ENCODE measurements at places on chromosomes 3 and 15.

- DNase-seq = no peak
Measured at GRCh38 chr3:196966526-196967401, 1.9 kb downstream of the PIGZ start.

DNA sequence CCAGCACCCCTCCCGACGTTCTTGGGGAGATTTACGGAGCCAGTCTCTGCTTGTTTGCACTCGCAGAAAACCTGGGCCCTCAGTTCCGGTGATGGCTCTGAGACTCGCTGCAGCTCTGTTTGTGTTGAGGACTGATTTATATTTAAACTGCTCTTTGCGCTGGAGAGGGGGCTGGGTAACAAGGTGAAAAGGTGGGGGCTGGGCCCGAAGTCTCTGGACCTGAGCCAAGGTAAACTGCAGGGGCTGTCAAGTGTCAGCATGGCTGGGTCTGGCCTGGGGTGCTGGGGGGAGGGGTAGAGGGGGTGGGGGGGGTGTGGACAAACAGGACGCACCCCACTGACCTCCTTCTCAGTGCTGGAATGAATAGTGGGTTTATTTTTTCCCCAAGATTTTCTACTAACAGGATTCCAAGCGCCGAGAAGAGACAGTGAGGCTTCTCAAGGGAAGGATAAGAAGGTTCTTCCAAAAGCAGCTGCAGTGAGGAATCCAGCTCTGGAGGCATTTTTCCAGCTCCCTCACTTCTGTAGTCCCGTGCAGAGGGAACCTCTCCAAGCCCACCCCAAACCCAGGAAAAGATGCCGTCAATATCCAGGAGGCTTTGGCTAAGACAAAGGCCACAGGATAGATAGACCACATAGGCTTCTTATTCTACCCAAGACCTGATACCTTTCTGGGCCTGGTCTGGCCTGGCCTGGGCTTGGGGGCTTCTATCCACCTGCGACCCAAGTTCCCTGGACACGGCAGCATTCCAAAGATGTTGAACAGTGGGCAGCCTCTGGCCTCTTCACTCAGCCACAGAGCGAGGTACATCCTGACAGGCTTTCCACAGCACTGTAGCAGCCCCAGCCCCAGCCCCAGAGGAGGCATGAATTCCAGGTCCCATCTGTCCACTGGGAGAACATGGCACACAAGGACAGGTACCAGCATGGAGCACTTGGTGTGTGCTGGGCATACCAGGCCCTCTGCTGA is 938 bp upstream of the SLCO2A1 start:
- no peak for DNase-seq

DNA sequence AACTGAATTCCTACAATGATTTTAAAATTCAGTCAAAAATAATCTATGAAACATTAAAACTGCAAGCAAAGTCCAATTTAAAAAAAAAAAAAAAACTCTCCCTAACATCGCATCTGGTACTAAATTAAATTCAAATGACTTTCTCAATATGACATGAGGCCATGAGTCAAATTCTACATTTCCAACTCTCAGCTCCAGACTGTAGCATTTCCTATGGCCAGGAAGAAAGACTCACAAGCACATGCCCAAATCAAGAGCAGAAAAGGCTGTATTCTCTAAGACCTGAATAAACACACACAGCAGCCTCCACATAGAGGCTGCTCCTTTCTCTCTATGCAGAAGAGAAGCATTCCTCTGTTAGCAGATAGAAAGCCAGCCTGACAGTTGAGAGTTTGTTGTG is 729.2 kb downstream of the ROBO1 start:
- DNase-seq = no peak

- DNase-seq = no peak
Measured at GRCh38 chr15:60460931-60461330, 18.0 kb downstream of the ICE2 start.

- DNase-seq = no peak
Measured at GRCh38 chr15:99052205-99052604, 44.6 kb upstream of the PGPEP1L start.

GRCh38 chr15:74203914-74204431 is 1.4 kb upstream of the STRA6 start:
- no peak for DNase-seq

GRCh38 chr3:143536817-143537535 is 311.3 kb downstream of the SLC9A9 start:
- DNase-seq = no peak

GRCh38 chr15:76239786-76240185 is 71.5 kb downstream of the ETFA start:
- DNase-seq = peak; percentile 59

- no peak for DNase-seq
Measured at GRCh38 chr3:169790687-169791429, 17.7 kb downstream of the MYNN start.

- no peak for DNase-seq
Measured at GRCh38 chr15:90644952-90645725, 72.0 kb upstream of the BLM start.

- no peak for DNase-seq
Measured at GRCh38 chr15:63915873-63916771, 82.4 kb upstream of the HERC1 start.

GRCh38 chr3:98573181-98573728 is 20.2 kb downstream of the CPOX start:
- DNase-seq = no peak

DNA sequence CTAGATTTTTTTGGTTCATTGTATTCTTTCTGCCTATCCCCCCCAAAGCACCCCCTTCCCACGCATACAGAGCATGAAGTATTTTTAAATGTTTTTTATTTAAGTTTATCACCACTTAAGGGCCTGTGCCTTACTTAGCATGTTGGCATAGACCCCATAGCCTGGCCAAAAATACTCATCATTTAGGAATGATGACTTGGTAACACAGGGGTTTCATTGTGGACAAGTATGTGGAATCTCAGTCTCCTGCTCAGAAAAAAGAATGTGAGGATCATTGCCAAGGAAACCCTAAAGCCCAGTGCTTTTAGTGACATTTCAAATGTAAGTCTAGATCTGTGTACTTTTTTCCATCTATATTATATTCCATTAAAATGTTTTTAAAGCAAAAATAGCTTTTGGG is 146.3 kb downstream of the ALCAM start:
- DNase-seq = no peak

DNA sequence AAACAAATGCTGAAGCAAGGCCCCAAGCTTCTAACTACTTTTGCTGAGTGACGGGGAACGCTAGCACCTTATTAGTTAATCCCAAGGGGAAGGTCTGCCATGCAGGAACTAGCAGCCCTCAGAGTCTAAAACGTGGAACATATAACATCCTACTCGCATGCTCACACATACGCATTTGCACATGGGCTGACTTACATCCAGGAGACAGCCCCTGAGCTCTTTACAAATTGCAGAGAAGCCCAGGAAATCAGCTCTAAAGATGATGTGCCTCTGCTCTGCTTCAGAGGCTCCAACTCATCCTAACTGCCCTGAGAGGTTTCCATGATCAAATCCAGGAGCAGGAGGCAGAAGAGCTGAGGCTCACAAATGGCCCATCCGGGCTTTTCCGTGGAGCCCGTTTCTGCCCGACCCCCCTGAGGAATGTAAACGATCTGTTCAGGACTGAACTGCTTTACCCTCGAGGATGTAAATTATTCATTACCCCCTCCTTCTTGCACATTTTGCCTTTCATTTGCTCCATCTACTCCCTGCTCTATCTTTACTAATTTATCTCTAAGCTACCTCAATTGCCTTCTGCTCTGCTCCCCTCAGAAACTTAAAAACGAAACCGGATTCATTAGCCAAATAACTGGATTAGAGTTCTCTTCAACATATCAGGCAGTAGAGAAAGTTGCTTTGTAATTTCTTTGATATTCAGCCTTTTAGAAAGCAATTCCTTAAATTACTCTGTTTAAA is 141.9 kb upstream of the CCDC54 start:
- DNase-seq = no peak

- no peak for DNase-seq
Measured at GRCh38 chr15:85041230-85041629, 59.6 kb downstream of the PDE8A start.

GRCh38 chr3:9149566-9149965 is 99.9 kb downstream of the SRGAP3 start:
- DNase-seq = no peak
